ENCODE measurements at places on chromosomes 1 and 21. TPM values are rescaled to one million over a fixed set of nuclear protein-coding genes. Genes with fewer than 3 reads are reported as not detected.

DNA sequence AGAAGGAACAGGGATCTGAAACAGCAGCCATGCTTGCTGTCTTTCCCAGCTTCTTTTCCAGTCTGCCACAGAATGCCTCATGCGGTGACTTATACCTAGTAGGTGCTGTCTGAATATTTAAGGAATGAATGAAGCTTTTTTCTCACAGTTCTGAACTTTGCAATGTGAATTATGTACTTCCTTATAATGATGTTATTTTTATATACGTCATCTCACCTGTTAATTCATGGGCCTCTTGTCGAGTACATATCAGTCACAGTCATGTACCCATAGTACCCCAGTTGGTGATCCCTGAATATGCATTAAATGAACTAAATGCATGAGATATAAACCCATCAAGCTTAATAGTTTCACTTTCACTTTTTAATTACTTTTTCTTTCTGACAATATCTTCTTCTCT, 132.7 kb downstream of the NTNG1 start:
- DNase-seq, result no peak

DNA sequence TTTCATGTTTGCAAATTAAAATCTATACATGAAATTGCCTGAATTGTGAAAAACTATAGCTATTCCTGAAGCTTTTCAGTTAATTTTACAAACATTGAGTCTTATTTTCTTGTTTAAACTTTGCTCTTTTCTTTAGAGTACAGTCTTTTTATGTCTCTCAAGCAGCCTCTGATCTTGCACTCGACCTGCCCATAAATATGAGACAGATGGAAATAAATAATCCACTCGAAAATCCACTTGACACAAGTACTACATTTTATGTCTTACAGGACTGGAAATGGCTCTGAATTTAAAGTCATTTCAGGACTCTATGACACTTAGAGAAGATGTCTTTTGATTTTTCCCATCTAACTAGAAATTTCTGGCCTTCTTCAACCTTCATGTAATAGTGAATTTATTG, 283.8 kb downstream of the USP25 start:
- DNase-seq, result no peak

CLCNKA gene
- not detected for total RNA-seq

FCAMR gene
- not detected for total RNA-seq

SFN gene
- 1.3 TPM for total RNA-seq

CRYBG2 gene
- total RNA-seq, result 1.2 TPM

ANGPTL3 gene
- not detected for total RNA-seq
